ENCODE measurements at places on chromosomes 3 and 15.

DNA sequence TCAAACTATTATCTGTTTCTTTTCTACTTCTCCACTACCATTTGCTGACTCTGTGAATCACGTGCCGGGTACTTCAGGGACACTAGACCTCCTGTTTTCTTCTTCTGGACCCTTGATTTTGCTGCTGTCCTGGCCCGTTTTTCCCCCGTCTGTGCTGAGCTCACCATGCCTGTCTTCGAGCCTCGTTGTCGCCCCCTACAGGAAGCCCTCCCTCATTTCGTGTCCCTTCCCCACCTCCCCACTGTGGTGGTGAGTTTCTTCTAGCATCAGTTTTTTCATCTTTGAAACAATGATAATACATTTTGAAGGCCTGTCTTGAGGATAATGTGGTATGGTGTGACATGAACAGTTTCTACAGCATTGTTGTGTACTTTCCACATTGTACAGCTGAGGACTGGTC lies 12.8 kb downstream of the GABRG3 start:
- peak; percentile 20 for DNase-seq

DNA sequence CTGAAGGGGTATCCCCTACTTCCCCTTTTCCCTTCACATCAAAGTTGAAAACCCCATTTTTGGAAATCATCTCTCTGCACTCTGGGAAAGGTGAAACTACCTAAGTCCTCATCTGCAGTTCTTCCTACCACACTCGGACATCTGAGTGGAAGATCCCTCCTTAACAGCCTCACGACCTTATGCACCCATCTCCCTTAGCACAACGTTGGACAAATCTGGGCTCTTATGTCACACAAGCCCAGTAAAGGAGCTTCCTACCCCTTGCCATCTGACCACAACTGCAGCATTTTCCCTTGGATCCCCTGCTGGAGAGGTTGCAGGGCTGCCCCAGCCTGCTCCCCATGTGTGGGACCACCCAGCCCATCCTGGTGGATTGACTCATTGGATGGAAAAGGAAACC lies 252.1 kb upstream of the ST8SIA2 start:
- no peak for DNase-seq

- no peak for DNase-seq
Observed at GRCh38 chr15:24957691-24958090, 2.9 kb downstream of the SNRPN start.

- DNase-seq, result no peak
Observed at GRCh38 chr3:4571690-4572334, 78.7 kb downstream of the ITPR1 start.

GRCh38 chr3:32973982-32974381 lies 22.5 kb downstream of the CCR4 start:
- peak; percentile 40 for DNase-seq

All from activated CD4-positive, alpha-beta T cell treated with anti-CD3 and anti-CD28 coated beads for 36 hours (primary cell).